T1000 (cell line): ENCODE measurements at places on chromosomes 7 and 10.

DNA sequence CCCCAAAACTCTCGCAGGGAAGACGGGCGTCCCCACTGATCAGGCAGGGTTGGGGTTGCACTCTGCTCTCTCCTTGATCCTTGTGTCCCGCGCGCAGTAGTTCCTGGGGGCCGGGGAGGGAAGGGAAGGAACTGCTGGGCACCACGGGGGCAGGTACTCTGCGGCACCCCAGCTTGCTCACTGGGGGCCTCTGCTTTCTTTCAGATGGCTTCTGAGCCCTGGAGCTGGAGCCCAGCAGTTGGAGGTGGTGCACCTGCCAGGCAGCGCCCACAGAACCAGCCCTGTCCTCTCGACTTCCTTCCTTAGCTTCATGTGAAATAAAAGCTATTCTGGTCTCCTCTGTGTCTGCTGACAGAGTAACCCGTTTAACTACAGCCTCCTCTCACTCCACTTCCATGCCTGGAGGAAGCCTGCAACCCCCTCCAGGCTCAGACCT, 12.2 kb downstream of the PLAC9 start:
- no peak for DNase-seq

DNA sequence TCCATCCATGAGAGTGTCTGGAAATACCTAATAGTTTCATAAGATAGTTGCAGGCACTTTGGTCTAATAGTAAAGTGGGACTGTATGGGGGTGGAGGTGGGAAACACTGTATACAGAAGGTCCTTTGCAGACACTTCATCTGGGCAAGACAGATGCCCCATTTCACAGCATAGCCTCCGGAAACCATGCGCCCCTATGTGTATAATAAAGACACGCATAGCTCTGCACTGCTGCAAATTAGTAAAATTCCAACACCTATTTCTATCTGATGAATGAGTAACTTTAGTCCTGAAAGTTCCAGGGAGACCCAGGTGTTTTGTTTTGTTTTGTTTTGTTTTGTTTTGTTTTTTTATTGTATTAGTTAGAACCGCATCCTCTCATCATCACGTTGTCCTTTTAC, 187.1 kb downstream of the CREB5 start:
- DNase-seq, result no peak

GRCh38 chr7:41870461-41871138, 167.7 kb upstream of the INHBA start:
- no peak for DNase-seq

DNA sequence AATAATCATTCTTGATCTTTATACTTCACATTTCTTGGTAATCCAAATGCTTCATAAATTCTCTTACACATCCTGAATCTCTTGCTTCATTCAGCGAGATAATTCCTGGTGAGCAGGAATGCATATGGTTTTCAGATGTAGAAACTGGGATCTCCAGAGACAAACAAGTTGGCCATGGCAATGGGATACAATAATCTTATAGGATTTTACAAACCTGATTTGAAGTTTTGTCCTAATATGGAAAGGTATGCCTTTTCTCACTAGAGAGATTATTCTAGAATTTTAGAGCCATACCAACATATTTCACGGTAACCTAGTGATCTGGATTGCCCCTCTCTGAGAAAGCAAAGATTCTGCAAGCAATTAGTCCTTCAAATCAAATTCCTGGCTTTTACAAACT, 13.1 kb upstream of the TRDMT1 start:
- no peak for DNase-seq

DNA sequence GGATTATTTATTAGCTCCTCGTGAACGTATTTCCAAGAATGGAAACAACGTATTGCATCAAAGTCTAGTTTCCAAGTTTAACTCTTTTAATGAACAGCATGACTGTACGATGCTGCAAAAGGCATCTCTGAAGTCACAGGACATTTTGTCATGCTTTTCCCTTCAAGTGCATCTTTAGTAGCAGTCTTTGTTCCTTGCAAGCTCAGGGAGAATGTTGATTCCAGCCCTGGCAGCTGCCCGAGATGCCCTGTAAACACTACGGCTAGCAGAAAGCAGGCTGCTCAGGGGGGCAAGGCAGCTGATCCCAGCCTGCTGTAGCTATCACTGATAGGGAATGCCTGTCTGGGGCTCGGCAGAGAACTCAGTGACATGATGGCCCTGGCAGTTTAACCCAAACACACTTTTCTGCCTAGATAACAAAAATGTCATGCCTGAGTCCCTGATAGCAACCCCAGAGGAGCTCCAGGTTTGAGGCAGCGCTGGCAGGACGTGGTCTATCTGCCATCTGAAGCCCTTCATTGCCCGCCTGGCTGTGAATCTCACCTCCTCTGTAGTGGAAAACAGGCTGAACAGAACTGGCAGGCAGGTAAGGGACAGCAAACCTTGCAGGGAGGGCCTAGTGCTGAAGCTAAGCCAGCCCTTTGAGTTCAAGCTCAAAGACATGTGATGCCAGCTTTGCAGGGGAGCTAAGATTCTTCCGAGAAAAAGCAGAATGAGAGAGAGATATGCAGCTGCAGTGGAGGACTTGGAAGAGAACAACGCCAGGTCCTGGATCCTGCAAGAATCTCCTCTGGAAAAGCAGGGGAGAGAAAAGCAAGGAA, 264.6 kb downstream of the SNX10 start:
- DNase-seq, result no peak

DNA sequence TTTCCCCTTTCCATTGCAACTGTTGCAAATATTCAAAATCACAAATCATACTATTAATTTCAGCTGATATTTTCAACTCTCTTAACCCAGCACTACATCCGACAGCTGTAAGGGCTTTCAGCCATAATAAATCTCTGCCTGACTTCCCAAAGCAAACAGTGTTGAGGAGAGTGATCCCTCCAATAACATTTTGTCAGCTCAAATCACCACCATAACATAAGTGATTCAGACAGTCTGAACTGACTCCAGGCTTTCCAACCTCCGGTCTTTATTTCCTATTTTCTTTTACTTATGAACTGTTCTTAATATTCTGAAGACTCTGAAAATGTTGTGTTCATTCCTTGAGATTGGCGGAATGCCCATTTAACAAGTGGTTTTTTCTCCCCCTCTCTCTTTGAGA, 1085.9 kb downstream of the GATA3 start:
- no peak for DNase-seq

GRCh38 chr10:124627866-124628675, 116.1 kb downstream of the FAM53B start:
- no peak for DNase-seq

DNA sequence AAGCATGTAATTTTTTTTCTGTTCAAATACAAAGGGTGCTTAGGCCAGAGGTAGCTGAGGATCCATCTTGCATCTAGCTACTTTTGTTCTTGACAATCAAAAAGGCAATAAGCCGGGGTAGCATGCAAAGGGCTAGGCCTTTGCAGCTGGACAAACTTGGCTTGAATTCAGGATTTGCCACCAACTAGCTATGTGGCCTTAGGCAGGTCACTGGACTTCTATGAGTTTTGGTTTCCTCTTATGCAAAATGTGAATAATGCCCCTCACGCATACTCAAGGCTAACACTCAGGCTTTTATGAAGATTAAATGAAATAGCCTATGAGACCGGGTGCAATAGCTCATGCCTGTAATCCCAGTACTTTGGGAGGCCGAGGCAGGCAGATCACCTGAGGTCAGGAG, 19.3 kb downstream of the GFRA1 start:
- no peak for DNase-seq

DNA sequence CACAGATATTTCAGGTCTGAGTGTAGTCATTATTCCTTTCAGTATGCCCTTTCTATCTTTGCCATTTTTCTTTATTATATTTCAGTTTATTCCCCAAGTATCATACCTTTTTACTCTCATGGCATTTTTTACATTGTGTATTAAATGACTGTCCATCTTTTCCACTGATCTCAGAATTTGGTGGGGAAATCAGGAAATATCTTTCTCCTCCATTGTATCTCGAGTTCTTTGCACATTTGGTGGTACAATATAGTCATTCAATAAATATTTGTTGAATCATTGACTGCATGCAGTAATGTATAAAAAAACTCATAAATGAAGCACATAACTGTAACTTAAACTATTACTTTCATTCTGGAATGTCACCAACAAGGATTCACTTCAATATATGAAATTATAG, 354.7 kb downstream of the HGF start:
- DNase-seq, result no peak

GRCh38 chr10:53771701-53772100, 999.1 kb upstream of the MBL2 start:
- no peak for DNase-seq

DNA sequence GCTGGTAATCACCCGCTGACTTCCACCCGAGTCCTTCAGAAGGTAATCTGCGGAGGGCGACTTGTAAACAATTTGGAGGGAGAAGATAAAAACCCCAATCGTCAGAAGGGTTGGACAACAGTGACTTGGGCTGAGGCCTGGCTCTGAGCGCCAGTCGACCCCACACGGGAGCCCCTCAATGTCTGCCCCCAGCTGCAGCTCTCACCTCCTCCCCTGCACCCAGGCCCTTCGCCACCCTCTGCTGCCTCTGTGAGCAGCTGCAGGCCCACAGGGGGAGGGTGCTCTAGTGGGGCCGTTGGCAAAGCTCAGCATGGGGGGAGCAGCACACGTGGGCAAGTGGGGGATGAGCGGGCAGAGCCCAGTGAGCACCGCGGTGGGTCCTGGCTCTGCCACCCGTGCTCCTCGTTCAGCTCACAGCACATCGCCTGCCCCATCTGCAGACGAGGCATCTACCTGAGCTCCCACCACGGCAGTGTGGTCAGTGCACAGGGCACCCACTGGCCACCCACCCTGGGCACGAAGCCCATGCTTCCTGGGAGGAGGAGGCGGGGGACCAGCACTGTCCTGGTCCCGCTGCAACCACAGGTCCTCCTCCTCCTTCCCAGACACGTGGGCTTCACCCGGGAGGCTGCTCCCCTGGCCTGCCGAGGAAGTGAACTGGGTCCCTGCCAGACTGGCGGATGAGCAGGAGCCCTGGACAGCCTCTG, 280.5 kb downstream of the ELFN1 start:
- no peak for DNase-seq
